ENCODE measurements at places on chromosomes 6 and 20. TPM values are rescaled to one million over a fixed set of nuclear protein-coding genes. Genes with fewer than 3 reads are reported as not detected.
A peak's percentile ranks its signal among the peaks of the same experiment; 100 is the strongest.

Gene C6orf163
- total RNA-seq, result 1.2 TPM

GRCh38 chr6:166411721-166412151, 29.0 kb upstream of the MPC1 start:
- no peak for DNase-seq

DNA sequence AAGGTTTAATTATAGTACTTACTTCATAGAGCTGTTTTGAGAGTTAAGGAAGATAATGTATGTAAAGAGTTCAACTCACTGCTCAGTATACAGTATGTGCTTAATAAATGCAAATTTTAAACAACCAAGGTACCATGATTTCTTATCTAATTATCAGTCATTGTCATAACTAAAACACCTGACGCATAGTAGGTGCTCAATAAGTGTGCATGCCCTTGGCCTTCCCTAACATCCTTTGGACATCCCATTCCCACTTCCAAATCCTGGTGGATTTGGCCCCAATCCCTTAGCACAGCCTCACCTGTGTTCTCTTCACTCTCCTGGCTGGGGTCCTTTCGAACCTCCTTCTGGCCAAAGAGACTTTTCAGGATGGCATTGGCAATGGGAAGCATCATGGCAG, 41.1 kb downstream of the SLC13A3 start:
- no peak for DNase-seq

- no peak for DNase-seq
Measured at GRCh38 chr6:30678964-30679726, 6.3 kb upstream of the DHX16 start.

DNA sequence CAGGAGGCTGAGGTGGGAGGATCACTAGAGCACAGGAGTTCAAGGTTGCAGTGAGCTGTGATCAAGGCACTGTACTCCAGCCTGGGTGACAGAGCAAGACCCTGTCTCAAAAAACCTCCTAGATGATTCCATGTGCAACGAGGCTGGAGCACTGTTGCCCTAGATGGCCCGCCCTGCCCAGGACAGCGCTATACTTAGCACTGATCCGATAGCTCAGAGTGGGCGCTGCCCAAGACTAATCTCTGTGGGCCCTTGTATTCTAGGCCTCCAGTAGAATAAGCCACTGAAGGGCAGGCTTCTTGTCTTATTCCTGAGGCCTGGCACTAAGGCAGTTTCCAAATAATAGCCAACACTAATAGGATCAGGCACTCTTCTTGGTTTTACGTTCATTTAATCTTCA, 41.0 kb downstream of the STK35 start:
- DNase-seq, result no peak

- DNase-seq, result no peak
Measured at GRCh38 chr6:903761-904160, 210.8 kb upstream of the EXOC2 start.

DNA sequence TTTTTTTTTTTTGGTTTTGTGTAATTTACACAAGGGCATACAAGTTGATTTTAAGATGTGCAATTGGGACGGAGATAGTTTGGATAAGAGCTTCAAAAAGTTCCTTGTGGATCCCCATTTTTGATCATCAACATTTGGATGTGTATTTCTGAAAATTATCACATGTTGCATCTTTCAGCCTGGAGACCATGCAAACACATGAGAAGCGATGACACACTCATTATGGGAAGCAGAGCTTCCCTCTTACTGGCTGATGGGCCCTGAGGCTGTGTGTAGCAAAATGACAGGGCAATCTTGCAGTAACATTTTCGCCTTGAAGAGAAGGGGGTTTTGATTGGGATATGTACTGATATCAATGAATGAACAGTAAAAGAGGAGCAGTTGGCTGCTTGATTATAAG, 22.0 kb upstream of the RIPK1 start:
- DNase-seq, result no peak

- DNase-seq, result no peak
Measured at GRCh38 chr6:47434372-47435253, 43.0 kb upstream of the CD2AP start.

DNA sequence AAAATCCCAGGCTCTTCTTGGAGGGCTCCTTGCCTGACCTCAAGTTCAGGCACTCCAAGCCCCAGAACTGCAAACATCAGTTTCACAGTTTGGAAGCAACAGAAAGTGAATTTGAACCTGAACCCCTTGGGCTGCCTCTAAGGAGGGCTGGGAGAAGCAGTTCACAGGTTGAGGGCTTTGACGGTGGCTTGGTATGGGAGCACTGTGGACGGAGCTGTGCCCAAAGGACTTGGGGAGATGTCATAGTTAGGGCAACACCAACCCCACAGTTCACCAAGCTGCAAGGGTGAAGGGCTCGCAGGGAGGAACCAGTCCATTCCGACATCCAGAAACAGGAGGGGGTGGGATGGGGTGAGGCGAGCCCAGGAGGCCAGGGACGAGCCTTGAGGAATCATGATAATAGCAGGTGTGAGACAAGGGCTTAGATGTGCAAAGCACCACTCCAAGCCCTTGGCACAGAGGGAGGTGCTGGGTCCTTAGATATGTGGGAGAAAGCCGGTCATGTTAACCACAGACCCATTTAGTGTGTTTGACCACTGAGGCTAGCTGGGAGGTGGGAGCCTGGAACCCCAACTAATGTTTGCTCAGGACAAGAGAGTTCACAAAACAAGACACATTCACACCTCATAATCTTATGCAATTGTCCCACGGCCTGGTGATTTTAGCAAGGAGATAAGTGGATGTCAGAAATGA, 4.3 kb downstream of the CEBPB start:
- no peak for DNase-seq

DNA sequence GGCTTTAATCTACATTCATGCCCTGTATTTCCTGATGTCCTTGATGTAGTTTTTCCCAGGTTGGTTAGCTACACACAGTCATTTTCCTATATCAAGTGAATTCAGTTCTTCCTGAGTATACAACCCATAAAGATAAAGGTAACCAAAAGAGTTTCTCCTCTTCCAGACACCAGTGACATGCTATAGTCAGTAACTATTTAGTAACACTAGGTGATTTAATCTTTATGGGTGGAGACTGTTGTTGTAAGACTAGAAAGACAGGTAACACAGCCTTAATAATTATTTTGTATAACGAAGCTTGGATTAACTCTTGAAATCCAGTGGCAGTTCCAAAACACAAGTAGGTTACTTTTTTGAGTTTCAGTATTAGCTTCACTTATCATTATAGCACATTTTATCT, 17.6 kb downstream of the MCUR1 start:
- DNase-seq, result no peak

Gene ABHD16B
- total RNA-seq, result not detected

DNA sequence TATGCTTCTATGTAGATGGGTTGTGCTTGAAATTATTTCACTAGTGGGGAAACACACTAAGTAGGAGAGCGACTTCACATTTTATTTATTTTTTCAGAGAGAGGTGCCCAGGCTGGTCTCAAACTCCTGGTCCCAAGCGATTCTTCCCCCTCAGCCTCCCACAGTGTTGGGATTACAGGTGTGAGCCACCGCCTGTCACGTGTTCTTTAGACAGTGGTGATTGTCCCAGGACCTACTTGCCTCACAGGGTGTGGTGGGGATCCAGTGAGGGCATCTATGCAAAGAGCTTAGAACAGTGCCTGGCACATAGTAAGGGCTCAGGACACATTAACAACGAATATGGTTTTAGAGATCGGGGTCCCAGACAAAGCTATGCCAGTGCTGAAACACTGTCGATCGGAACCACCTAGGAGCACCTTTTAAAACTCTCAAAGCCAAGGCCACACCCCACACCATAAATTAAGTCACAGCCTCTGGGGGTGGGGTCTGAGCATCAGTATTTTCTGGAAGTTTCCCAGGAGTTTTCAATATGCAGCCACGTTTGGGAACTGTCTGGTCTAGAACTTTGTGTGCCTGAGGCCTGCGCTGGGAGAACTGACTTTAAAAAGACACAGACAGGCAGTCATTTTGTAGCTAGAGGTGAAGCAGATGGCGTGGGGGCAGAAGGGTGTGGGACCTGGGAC, 4.8 kb upstream of the BCAS4 start:
- DNase-seq, result peak; percentile 17

Gene TP53TG5
- total RNA-seq, result not detected

DNA sequence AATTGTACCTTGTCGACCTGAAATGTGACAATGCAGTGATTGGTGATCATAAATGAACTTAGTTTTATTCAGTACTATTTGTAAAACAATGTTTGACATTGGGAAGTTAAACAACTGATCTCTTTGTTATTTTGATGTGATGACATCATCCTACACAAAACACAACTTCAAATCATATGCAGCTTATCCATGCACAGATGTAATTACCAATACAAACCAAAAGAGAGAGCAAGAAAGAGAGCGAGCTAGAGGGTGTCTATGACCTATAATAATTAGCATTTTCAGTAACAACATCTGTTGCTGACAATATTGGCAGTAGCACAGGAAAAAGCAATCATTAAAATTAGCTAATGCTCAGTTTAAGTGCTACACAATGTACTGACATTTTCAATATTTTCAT, 320.9 kb downstream of the UTRN start:
- no peak for DNase-seq

GRCh38 chr20:16284385-16285100, 288.7 kb downstream of the KIF16B start:
- no peak for DNase-seq

DNA sequence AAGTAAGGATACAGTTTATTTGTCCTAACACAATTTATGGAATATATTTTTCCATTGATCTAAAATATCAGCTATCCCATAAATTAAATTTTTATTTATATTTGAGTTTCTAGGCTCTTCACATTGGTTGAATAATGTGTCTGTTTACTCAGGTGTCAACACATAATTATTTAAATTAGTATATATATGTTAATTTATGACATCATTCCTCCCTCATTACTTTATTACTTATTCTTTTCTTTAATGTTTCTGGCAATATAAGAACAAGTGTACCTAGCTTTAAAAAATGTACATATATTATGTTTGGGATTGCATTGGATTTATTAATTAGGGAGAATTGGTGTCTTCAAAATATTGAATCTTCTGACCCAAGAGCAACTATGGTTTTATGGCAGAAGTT, 31.2 kb upstream of the TCF21 start:
- no peak for DNase-seq

DNA sequence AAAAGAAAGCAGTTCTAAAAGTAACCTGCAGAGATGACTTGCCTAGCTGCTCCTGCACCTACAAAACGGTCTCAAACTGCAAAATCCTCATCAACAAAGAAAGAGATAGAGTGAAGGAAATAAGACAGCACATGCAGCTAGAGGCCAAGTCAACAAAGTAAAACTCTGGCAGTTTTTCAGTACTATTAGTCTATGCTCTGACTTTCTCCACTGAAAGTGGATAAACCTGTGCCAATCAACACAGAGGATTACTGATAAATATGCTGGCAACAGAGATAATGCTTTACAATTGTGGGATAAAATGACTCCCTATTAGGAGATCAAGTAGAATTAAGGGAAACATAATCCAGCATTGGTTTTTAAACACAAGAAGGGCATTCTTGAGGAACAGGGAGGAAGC, 13.4 kb downstream of the KIAA0319 start:
- no peak for DNase-seq

Gene SAMD3
- total RNA-seq, result not detected

- no peak for DNase-seq
Measured at GRCh38 chr20:59670786-59671492, 66.6 kb downstream of the PHACTR3 start.

DNA sequence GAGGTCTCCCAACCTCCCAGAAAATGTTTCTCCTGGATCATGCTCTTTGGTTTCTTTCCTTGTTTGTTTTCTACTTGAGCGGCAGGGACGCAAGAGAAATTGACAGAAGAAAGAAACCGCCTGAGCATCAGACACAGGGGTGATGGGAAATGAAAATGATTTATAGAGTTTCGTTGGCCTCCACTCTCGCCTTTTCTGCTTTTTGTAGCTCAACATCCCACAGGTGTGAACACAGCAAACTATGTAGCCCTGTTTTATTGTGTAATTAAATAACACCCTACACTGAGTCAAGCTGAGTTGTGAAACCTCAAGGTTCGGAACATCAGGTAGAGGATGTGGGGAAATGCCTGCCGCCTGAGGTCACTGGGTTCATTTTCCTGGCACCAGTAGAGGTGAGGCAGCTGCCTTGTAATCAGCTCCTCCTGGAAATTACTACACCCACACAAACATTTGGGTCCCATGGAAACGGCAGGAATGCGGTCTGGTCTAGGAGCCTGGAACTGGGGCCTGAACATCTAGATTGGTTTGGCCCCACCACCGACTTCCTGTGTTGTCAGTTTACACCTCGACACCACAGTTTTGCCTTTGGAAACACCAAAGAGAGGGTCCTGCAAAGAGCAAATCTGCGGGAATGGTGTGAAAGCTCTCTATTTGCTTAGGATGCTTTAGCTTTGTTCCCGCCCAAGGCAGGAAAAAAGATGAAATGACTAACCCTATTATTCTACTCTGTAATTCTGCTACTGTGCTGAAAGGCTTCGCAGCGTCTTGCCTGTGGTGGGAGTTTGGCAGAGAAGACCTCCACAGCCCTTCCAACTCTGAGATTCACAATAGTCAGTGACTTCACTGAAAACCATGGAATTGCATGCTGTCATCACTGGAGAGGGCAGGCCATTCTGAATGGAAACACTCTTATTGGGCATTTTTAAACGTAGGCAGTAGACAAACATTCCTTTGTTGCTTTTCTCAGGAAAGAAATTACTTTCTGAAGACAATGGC, 53.0 kb downstream of the ADAT2 start:
- DNase-seq, result no peak

Gene TBXT
- not detected for total RNA-seq

DNA sequence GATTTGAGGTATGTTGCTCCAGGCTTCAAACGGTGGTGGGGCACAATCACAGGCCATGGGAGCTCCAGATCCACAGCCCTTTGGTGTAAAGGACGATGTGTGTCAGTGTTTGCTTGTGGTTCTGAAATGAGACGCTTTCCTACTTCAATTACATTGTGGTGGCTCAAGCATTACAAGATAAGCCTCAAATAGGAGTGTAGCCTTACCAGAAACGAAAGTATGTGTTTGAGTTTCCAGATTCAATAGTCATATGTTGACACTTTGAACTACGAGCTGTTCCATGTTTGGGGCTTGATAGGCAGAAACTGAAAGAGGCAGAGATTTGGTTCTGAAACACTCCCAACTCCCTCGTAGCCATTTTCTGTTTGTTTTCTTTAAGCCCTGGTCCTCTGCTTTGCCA, 187.1 kb downstream of the MYLK4 start:
- no peak for DNase-seq

- DNase-seq, result no peak
Measured at GRCh38 chr6:1580109-1580508, 29.6 kb upstream of the FOXC1 start.

- no peak for DNase-seq
Measured at GRCh38 chr20:10524034-10524476, 89.0 kb downstream of the SLX4IP start.

- no peak for DNase-seq
Measured at GRCh38 chr20:44959638-44960102, 527 bp downstream of the TOMM34 start.

- DNase-seq, result no peak
Measured at GRCh38 chr20:52209154-52209571, 17.6 kb upstream of the ZFP64 start.

GRCh38 chr6:144582939-144583613, 297.9 kb downstream of the UTRN start:
- DNase-seq, result no peak
